GM23338 (cell line): ENCODE measurements at places on chromosomes 3 and 15. TPM values are rescaled to one million over a fixed set of nuclear protein-coding genes. Genes with fewer than 3 reads are reported as not detected.
A peak's percentile ranks its signal among the peaks of the same experiment; 100 is the strongest.

The BOC gene
- 3.0 and 4.1 TPM in 2 replicates for total RNA-seq

The UPK1B gene
- total RNA-seq: 0.66 TPM in 1 of 2 replicates, not detected in the other

The CSPG4 gene
- total RNA-seq: 3.6 and 4.0 TPM in 2 replicates

The ACP3 gene
- total RNA-seq: 3.5 and 5.4 TPM in 2 replicates

The ANKRD34C gene
- total RNA-seq: not detected in 2 replicates

The CMSS1 gene
- total RNA-seq: 34.4 and 39.4 TPM in 2 replicates

The SCG5 gene
- total RNA-seq: 48.1 and 49.2 TPM in 2 replicates

The GPR62 gene
- 0.38 TPM in 1 of 2 replicates, not detected in the other for total RNA-seq

The C3orf22 gene
- total RNA-seq: not detected in 2 replicates

The SLC38A3 gene
- total RNA-seq: 0.28 and 3.0 TPM in 2 replicates

The SLC22A14 gene
- not detected in 2 replicates for total RNA-seq

DNA sequence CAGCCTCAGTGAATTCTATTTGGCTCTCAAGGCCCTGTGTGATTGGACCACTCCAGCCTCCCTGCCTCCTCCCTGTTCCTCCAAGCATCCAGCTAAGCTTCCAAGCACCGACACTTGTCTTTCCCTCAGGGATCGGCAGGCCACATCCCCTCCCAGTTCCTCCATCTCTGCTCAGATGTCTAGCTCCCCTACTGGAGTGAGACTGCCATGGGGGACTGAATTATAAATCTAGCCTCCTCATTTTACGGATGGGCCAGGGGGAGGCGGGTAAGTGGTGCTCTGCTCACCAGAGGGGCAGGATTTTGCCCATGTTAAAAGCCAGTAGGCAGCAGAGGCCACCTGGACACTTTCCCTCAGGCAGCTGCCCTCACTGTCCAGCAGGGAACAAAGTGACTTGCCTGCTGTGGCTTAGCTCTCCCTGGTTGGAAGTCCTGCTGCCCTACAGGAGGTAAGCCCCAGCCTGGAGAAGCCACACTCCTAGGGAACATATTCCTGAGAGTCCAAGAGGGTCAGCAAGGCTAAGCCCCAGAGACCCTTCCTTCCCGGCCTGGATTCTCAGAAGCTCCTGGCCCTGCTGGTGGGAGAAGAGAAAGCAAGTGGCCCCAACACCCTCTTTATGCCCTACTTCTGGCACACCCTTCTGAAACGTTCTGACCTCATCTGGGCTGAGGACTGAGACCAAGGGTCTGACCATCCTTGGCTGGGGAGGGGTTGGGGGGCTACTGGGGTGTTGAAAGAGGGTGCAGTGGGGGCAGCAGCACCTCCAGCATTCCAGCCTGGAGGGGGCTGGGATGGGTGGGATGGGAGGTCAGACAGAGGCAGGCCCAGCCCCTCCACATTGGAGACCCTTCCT, 9.1 kb upstream of the HHATL start:
- H3K4me3 ChIP-seq: no peak overlapping the region
- DNase-seq: peak; percentile 30

DNA sequence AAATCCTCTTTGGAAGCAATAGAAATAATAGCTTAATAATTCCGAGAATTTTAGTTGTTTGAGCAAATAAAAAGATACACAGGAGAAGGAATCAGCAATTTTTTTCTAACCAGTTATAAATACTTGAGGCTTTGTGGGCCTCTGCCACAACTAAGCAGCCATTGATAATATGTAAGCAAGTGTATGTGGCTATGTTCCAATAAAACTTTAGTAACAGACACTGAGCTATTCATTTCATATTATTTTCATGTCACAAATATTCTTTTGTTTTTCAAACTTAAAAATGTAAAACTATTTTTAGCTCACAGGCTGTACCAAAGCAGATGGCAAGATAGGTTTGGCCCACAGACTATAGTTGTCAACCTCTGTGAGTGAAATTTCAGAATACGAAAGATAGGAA, 85.7 kb downstream of the MSL2 start:
- no peak overlapping the region for H3K27ac ChIP-seq
- no peaks in the 10 kb centered on the region; the same call in 1 of the 2 replicates for H3K36me3 ChIP-seq
- no peak overlapping the region for H3K4me3 ChIP-seq
- H3K4me1 ChIP-seq: no peaks in the 10 kb centered on the region
- no peak for DNase-seq

GRCh38 chr3:98777801-98778220, 14.7 kb downstream of the ST3GAL6 start:
- H3K36me3 ChIP-seq: no peaks in the 10 kb centered on the region
- no peaks in the 10 kb centered on the region for H3K27me3 ChIP-seq
- no peaks in the 10 kb centered on the region for H3K4me1 ChIP-seq
- H3K27ac ChIP-seq: no peak overlapping the region
- no peak for DNase-seq

DNA sequence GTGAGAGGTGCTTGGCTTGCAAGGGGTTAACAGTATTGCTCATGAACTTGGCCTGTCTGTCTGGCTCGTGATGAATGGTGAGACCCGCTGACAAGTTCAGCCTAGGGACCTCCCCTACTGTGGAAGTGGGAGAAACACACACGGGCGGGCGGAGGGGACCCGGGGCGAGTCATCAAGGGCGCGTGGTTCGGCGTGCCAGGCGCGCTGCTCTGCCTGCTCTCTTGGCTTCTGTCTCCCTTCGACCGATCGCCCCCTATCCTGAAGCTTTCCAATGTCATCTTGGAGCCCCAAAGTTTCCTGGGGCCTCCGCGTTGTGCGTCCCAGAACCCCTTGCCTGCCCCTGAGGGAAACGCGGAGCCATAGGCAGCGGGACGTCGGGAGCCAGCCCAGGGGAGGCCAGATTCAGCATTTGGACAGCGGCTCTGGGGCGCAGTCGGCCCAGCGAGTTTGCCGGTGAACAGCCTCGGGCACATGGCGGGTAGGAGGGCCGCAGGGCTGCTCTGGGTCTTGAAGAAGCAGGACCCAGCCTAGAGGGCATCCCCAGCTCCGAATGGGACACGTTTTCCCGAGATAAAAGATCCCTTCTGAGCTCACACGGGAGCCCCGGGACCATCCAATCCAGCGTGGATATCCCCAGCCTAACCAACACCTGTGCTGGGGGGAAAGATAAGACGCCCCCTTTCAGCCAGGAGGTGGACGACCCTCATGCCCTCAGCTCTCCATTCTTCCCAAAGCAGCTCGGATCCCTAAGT, 27.0 kb upstream of the POLG start:
- peaks cover 21% of the 10 kb centered on the region; the same call in 1 of the 2 replicates for H3K4me1 ChIP-seq
- H3K36me3 ChIP-seq: no peaks in the 10 kb centered on the region
- no peak overlapping the region; the same call in 1 of the 2 replicates for H3K4me3 ChIP-seq
- peak; percentile 93 for DNase-seq

GRCh38 chr15:38514601-38515000, 50.0 kb downstream of the RASGRP1 start:
- H3K4me3 ChIP-seq: no peak overlapping the region
- no peak overlapping the region for H3K27ac ChIP-seq
- DNase-seq: peak; percentile 15
- H3K36me3 ChIP-seq: no peaks in the 10 kb centered on the region
- peaks cover 23% of the 10 kb centered on the region for H3K4me1 ChIP-seq

GRCh38 chr3:30437171-30437601, 169.2 kb upstream of the TGFBR2 start:
- no peak overlapping the region for H3K27ac ChIP-seq
- H3K27me3 ChIP-seq: no peaks in the 10 kb centered on the region
- DNase-seq: peak; percentile 6
- peaks cover 20% of the 10 kb centered on the region for H3K4me1 ChIP-seq

DNA sequence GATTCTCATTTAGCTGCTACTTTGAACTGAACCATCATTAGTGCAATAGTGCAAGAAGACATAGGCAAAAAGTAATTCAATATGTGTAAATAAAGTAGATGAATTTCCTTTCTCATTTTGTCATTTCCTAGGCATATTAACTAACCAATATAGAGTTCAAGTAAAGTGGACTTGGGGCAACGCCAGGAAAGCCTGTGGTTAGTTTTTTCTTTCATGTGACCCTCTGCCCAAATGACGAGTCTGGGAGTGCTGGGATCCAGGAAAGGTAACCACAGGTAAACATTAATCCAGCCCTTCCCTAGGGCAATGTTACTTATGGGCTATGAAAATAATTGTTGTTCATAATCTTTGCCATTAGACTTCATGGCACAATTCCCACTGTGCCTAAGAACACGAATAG, 181.0 kb downstream of the VPS13C start:
- no peaks in the 10 kb centered on the region for H3K36me3 ChIP-seq
- no peak overlapping the region for H3K4me3 ChIP-seq
- H3K27ac ChIP-seq: no peak overlapping the region
- no peaks in the 10 kb centered on the region for H3K27me3 ChIP-seq

GRCh38 chr3:184236636-184237035, 7.3 kb downstream of the VWA5B2 start:
- no peak for DNase-seq
- H3K27me3 ChIP-seq: peaks cover 40% of the 10 kb centered on the region
- H3K27ac ChIP-seq: no peak overlapping the region
- no peak overlapping the region for H3K4me3 ChIP-seq

DNA sequence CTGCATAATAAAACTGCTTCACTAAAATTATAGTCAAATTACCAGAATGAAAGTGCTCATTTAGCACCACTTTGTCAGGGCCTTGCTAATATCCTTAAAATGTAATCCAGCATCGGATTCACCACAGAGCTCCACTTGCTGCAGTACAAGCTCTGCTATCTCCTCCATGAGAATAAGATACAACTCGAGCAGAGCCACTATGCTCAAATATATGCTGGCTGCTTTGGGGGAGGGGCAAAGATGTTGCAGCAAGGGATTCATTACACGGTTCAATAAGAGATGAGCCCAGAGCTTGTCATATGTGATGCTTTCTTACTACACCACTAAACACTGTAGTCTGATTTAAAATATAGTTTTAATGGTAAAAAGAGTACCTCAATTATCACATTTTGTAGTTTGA, 72.2 kb downstream of the DLG1 start:
- no peaks in the 10 kb centered on the region for H3K27me3 ChIP-seq
- no peak overlapping the region for H3K4me3 ChIP-seq
- peaks cover 7% of the 10 kb centered on the region for H3K4me1 ChIP-seq
- H3K27ac ChIP-seq: no peak overlapping the region
- H3K36me3 ChIP-seq: no peaks in the 10 kb centered on the region

DNA sequence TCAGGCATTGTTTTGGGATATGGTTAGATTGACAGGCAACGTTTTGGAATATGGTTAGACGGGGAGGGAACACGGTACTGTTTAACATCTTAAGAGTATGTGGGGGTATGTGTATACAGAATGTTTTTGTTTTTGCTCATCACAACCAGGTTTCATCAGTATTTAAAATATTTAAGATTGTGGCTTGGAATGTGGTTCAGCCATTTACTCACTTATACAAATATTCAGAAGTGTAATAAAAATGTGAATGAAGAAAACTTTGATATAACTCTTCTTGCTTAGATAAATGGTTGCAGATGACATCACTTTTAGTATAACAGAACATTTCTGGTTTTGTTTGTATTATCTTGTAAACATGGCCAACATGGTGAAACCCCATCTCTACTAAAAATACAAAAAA, 3.9 kb upstream of the PAK2 start:
- H3K4me3 ChIP-seq: no peak overlapping the region
- H3K27me3 ChIP-seq: no peaks in the 10 kb centered on the region
- no peaks in the 10 kb centered on the region for H3K36me3 ChIP-seq
- no peak for DNase-seq

DNA sequence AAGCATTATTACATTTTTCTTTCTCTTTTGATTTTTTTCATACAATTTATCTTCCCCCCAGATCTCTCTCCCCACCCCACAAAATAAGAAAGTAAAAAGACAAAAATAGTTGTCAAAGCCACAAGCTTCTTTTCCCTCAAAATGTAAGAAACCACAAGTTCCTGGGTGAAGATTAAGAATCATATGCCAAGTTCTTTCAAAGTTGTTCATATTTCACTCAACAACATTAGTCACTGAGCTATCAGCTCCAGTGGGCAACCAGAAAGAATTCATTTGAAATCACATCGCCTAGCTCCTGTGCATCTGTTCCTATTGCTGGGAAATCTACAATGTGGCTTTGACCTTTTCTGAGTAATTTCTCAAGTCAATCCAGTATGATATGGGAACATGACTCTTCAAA, 681.6 kb upstream of the ARPP21 start:
- H3K27ac ChIP-seq: no peak overlapping the region
- no peaks in the 10 kb centered on the region for H3K36me3 ChIP-seq
- peaks cover 4% of the 10 kb centered on the region; the same call in 1 of the 2 replicates for H3K4me1 ChIP-seq
- DNase-seq: no peak

DNA sequence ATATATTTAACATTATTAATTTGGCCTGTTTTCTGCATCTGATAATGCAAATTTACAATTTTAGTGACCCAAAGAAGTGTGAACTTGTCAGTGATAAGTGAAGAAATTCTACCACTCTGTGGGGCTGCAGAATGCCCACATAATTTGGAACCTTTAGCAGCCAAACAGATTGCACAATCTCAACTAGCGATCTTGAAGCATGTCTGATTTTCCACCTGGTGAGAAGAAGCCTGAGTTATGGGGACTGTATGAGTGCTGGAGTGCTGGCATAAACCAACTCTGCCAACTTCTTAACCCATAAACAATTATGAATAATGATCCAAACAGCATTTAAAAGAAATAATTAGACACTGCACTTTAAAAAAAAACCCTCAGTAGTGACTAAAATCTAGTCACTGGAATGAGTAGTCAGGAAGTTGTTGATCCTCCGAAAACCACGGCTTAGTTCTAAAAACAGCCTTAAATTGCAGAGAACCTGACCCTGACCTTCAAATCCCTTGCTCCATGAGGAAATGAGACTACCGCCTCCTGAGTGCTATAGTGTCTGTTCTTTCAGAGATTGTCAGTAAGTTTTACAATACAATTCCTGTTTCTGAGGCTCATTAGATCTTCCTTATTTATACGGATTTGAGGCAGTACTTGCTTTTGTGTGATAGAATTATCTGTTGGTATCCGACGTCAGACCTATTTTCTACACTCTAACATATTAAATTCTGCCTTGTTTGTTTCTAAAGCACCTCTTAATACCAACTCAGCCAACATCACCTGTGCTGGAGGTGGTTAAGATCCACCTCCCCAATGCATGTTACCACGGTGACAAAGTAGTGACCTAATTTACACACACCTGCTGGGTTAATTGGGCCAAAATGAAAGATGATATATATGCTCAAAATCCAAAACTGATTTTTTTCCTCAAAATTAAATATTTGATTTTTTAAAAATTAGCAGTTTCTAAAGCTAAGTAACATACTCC, 267.7 kb downstream of the ZBTB20 start:
- no peak overlapping the region for H3K4me3 ChIP-seq
- no peaks in the 10 kb centered on the region for H3K36me3 ChIP-seq
- peaks cover 21% of the 10 kb centered on the region for H3K4me1 ChIP-seq
- no peak for DNase-seq
- no peak overlapping the region for H3K27ac ChIP-seq

GRCh38 chr3:39056151-39056550, 4.3 kb downstream of the WDR48 start:
- no peak overlapping the region for H3K4me3 ChIP-seq
- no peak overlapping the region for H3K27ac ChIP-seq
- H3K36me3 ChIP-seq: no peaks in the 10 kb centered on the region
- no peaks in the 10 kb centered on the region for H3K27me3 ChIP-seq

DNA sequence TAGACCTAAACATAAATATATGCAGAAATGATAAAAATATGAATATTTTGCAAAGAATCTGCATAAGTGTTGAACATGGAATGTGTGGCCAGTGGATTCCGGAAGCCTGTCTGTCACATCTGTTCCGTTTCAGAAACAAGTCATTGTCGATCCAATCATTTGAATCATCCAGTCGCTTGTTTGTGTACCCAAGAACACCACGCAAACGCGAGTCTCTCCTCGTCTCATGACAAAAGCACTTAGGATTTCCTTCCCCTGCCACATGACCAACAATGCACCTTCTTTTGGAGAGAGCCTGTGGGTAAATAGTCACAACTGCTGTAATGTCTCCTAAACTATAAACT, 80.2 kb downstream of the FMN1 start:
- H3K4me1 ChIP-seq: peaks cover 23% of the 10 kb centered on the region
- H3K4me3 ChIP-seq: no peak overlapping the region
- H3K36me3 ChIP-seq: no peaks in the 10 kb centered on the region
- H3K27ac ChIP-seq: no peak overlapping the region
- no peak for DNase-seq
